ENCODE measurements at places on chromosomes 16 and 17.

- DNase-seq, result no peak
Observed at GRCh38 chr16:73735018-73735417, 561.6 kb upstream of the PSMD7 start.

GRCh38 chr16:60246086-60246485 is 1512.0 kb upstream of the GOT2 start:
- DNase-seq, result no peak

DNA sequence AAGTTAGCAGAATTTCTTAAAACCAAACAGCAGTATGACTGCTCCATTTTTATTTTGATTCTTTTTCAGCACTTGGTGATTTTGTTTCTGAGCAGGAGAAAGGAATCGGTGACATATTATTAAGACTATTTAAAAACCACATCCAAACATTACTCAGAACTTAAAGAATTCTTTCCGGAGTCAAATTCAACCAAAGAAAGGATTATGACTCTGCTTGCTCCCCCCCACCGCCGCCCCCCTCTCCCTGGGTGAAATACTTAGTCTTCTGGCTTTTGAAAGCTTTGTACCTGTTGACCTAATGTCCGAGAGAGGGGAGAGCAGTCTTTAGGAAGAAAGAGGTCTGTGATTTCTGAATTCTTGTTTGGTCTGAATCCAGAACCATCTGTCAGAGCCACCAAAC is 17.9 kb upstream of the COL1A1 start:
- no peak for DNase-seq

- peak; percentile 16 for DNase-seq
Observed at GRCh38 chr17:41486809-41487530, 2.7 kb downstream of the KRT36 start.

- DNase-seq, result no peak
Observed at GRCh38 chr17:37545486-37545885, 55.8 kb downstream of the DUSP14 start.

GRCh38 chr17:3622977-3623594 is 13.0 kb downstream of the SHPK start:
- no peak for DNase-seq

DNA sequence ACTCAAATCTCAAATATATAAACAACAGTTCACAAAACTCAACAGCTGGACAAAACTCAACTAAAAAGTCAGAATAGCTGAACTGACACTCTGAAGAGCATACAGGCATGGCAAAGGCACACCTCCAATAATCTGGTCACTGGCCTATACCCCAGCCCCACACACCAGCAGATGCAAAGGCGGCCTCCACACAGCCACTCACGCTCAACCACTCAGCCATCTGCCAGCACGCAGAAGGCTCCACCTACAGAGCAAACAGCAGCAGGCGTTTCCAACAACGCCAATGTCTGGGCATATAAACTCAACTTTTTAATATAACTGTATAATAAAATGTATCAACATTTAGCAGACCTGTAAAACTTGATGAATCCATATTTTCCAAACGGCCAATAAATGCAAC is 17.2 kb downstream of the USP7 start:
- DNase-seq, result no peak

DNA sequence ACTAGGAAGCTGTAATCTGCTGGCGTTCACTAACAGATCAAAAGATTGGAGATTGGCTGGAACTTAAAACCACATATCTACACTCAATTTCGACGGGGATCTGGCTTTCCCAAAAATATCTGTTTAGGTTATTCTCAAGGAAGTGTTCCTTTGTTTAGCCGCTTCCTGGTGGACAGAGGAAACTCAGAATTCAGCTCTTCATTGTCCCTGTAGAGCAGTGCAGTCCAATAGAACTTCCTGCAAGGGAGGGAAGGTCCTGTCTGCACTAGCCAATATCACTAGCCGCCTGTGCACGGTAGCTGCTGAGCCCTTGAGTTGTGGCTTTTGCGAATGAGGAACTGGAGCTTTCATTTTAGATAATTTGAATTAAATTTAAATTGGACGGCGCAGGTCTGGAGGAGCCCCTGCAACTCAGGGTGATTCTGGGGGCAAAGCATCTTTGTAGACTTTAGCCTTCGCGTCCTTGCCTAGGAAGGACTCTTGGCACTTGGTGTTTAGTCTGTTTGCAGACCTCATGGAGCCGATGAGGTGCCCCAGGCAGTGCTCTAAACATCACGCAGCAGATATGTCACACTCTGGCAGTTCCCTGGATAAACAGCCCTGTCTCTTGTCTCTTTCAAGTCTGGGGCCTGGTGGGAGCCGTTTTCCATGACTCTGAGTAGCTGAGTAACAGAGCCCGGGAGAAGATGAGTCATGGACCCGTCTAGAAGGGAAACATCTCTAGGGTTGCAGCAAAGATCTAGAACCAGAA is 122.2 kb downstream of the CCDC182 start:
- DNase-seq, result no peak

DNA sequence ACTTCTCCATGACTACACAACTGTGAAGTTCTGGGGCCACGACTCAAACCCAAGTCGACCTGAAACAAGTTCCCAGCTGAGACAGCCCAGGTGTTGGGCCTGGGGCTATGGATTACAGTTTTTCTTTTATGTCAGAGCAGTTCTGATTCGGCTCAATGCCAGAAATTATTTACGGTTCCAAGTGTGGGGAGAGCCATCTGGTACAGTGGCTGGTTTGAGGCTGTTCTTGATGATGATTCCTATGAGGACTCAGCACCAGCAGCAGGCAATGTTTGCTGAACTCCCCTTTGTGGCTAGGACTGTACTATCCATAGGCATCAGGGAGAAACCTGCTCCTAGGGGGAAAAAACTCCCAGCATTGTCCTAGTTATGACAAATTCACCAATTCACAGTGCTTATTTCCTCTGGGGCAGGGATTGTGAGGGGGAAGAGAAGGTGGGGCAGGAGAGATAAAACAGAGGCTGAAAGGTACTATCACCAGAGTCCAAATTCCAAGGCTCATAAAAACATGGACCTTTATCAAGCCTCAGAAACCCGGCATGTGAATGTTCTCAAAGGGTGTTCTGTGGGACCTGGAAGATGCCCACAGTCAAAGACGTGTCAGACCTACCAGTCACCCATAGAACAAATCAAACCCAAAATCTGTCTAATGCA is 18.2 kb upstream of the CMTM4 start:
- DNase-seq, result no peak

DNA sequence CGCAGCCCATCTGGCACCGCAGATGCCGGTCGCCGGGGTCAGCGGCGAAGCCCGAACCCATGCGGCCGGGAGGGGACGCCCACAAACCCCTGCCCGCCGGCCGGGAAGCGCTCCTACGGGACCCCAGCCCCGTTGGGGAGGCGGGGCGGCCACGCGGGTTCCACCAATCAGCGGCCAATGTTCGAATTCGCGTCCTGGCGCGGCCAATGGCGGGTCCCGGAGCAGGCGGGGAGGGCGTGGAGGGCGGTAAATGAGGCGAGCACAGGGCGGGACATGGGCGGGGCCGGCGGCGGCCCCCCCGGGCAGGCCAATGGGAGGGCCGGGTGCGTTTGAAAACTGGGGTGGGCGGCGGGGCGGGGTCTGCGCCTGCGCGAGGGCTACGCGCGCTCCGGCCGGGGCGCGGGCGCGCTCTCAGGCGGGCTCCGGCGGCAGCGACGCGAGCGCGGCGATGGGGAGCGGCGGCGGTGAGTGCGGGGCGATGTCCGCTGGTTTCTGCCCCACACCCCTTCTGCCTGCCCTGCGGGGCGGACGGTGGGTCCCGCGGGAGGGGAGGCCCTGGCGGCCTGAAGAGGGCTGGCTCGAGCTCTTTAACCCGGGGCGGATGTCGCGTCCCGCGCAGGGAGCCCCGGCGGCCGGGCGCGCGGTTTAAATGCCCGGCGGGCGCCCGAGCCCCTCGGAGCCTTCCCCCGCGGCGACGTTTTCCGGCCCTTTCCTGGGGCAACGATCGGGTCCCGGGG is at the start of gene CCNF:
Gene CCNF (plus strand): TSS at position 414 of the 737 bp plus-strand sequence. CDS start 35 bp downstream, at position 449.
- peak; percentile 94 for DNase-seq

DNA sequence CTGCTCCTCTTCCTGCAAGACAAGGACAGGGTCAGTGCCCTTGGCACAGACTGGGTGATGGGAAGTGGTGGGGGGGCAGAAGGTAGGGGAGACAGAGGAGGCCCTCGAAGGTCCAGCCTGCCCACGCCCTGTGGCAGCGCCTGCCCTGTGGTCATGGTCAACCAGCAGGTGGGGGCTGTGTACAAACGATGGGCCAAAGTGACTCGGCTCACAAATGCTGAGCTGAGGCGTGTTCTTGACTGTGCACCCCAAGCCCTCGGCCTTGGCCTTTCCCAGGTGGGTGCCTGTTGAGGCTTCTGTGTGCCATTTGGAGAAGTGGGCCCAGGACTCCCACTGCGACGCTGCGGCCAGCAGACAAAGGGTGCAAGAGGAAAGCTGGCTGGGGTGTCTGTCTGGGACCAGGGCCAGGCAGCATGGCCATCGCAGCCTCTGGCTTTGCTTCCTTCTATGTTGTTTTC is 22.6 kb downstream of the MXRA7 start:
- DNase-seq, result no peak

DNA sequence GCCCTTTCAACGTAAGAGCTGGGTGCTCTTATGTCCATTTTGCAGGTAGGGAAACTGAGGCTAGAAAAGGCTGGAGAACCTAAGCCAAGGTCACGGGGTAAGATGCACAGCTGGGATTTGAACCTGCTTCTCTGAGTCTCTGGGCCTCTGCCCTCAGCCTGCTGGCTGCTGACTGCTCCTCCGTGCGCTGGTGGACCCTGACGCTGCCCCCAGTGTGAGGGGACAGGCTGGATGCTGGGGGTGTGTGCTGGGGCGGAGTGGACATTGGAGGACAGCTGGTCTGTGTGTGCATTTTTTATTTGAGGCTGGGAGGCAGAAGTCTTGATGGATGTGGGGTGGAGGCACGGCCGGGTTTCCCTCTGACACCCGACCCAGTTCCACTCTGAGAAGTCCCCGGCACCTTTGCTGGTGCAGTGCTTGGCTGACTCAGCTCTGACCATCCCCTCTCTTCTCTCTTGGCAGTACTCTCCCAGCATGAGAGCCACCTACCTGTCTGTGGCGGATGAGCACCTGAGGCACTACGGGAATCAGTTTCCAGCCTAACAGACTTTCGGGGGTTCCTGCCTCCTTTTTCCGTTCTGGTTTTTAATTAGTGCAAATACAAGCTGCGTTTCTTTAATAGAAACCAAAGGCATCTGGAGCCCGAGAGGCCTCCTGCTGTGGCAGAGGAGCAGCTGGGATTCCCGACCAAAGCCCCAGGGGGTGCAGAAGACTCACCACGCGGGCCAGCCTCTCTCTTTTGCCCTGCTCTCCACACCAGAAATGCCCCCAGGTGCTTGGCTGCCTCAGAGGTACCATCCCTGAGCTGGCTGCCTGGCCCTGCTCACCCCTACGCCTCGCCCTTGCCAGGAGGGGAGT is 14.1 kb upstream of the DNAI2 start:
- no peak for DNase-seq

DNA sequence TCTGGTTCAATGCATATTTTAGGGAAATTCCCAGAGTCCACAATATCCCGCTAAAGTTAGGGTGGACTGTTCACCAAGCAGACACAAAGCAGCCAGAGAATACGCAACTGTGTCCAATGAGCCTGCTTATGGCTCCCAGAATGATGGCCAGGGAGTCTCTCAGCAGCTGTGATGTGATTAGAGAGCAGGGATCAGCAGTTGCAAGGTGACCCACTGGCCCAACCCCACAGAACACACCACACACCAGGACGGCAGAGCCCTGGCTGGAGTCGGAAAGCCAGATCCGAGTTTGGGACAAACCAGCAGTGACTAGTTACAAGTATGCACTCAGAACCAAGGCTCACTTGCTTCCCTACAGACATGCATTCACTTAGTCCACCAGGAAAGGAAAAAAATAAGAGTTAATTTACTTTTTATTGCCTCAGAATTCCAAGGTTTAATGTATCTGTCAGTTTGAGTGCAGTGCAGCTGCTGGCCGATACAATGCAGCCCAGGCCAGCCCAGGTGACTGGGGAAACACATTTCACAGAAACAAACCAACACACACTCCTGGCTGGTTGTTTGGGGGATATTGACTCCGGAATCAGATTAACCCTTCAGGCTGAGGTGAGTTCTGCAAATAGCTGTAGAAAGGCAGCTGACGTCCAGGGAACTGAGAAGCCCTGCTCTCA is 121.7 kb downstream of the HIC1 start:
- no peak for DNase-seq

DNA sequence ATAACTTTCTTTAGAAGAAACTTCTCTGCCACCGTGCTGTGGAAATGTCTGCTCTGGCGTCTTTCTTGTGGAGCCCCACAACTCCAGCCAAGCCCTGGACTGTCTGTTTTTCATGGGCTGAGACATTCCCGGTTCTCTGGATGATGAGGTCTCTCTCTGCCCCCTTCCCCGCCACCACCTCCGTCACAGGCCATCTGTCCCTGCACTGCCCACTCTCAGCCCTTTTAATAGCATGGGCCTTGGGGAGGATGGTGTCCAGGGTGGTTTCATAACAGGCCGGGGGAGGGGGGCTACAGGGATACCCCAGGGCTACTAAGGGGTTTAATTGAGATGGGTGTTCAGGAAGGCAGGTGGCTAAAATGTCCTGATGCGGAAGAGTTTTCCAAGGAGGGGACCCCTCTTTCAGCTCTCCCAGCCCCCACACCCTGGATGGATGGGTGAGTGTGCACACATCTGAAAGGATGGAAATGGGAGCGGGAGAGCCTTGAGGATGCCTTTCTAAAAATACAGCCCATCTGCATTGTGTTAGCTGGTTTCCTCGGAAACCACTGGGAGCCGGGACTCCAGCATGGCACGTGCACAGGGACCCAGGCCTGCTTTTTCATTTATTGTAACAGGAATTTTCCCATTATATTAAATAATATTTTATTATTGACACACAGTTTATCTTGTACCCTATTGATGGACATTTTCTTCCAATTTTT is 14.6 kb upstream of the NDRG4 start:
- DNase-seq, result no peak

- DNase-seq, result no peak
Observed at GRCh38 chr17:6374761-6375312, 60.1 kb downstream of the AIPL1 start.

GRCh38 chr16:75081179-75081859 is 35.3 kb downstream of the LDHD start:
- DNase-seq, result no peak

DNA sequence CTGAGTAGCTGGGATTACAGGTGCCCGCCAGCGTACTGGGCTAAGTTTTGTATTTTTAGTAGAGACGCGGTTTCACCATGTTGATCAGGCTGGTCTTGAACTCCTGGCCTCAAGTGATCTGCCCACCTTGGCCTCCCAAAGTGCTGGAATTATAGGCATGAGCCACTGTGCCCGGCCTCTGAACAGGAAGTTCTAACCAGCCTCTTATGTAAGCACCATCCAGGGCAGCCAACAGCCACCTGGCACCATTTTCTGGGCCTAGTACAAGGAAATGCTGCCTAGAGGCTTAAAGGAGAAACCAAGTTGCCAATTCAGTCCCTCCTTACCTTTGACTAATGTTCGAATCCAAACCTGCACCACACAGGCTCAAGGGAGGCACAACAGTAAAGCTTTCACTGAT is 8.5 kb upstream of the SLC39A11 start:
- DNase-seq, result no peak

Measured in activated T-helper 2 cell treated with anti-CD3 and anti-CD28 coated beads, Interferon-gamma antibody, Interleukin-2, Interleukin-4, amounts not matched to agents 10 μg/mL and 5 μg/mL and 100 μg/mL, durations not matched to agents 14 hours and 24 hours and 36 hours (primary cell).